Stimulated activated CD8-positive, alpha-beta memory T cell treated with anti-CD3 and anti-CD28 coated beads, Interleukin-4, amount 100 ng/mL, for 1 hour (primary cell): ENCODE measurements at places on chromosomes 1 and 21.
A peak's percentile ranks its signal among the peaks of the same experiment; 100 is the strongest.

GRCh38 chr1:203539831-203540546 is 46.0 kb downstream of the OPTC start:
- DNase-seq: no peak

- DNase-seq: no peak
Measured at GRCh38 chr1:196098000-196098399, 510.2 kb downstream of the KCNT2 start.

DNA sequence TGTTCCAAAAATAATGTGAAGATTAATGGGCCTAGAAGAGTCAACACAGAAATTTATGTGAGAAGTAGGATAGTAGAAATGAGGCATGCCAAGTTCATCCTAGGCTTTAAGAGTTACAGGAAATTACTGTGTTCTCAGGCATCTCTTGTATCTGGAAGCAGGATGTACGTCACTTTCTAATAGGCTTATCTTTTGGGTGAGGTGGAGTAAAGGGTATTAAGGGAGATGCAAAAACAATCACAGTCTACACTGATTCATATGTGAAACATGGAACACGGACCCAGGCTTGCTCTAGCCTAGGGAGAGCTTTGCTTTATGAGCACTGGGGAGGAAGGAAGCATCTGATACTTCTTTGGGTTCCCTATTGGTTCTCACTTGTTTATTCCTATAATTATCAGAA is 84.5 kb upstream of the RGS4 start:
- DNase-seq: no peak

DNA sequence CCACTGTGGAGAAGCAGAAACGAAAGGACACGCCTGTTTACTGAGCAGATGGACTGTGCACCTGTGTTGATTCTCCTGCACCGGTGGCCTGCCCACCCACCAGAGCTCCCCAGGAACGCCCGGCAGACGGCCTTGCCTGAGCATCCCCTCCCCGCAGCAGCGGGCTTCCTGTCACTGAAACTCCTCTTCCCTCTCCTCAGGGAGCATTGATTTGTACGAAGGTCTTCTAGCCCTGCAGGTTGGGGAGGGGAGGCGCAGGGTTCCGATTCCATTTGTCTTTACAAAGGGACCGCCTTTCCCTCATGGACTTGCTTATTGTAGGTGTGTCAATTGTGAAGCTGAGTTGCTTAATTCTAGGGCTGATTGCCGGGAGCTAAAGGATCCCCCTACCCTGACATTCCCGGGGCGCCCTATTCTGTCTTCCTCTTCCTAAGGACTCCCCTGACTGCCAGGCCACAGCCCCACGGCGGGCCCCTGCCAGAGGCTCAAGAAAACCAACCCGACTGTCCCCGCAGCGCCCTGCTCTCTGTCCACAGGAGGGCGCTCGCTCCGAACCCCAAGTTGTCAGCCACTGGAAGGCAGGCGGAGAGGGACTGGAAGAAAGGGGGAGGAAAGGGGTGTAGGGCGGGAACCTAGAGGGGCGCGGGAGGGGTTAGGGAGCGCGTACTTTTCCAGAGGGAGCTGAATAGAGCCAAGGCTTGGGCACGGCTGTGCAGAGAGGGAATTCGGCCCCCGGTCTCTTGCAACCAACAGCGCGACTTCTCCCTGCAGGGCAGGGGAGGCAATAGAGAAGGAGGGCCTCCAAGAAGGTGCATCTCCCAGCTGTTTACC is 2.8 kb downstream of the S100A6 start:
- DNase-seq: peak; percentile 60

GRCh38 chr1:23103001-23103889 is 65.4 kb downstream of the LUZP1 start:
- DNase-seq: no peak

- no peak for DNase-seq
Measured at GRCh38 chr1:58883037-58883887, 99.4 kb upstream of the JUN start.

DNA sequence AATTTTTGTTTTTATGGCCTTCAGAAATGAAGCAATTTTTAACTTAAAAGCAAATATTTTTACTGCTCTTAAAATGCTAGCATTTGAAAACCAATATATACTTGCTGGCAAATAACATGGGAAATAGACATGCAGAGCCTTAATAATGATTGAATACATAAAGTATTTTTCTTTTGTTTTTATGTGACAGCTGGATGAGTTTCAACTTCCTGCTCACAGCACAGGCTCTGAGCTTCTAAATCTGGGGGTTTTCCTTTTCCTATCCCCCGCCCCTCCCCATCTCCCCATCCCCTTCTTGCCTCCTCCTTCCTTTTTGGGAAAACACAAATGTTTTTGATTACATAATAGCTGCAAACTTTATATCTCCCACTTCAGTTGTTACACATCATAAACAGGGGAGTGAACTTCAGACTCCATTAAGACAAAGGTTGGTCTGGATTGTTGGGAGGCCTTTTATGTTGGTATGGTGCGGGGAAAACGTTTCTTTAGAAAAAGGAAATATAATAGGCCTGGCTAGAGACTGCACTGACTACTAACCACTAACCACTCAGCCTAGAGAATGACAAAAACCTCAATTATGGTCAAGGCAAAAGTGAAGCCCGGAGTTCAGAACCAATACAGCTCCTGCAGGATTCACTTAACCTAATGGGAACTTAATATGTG is 116.1 kb upstream of the GORAB start:
- no peak for DNase-seq

DNA sequence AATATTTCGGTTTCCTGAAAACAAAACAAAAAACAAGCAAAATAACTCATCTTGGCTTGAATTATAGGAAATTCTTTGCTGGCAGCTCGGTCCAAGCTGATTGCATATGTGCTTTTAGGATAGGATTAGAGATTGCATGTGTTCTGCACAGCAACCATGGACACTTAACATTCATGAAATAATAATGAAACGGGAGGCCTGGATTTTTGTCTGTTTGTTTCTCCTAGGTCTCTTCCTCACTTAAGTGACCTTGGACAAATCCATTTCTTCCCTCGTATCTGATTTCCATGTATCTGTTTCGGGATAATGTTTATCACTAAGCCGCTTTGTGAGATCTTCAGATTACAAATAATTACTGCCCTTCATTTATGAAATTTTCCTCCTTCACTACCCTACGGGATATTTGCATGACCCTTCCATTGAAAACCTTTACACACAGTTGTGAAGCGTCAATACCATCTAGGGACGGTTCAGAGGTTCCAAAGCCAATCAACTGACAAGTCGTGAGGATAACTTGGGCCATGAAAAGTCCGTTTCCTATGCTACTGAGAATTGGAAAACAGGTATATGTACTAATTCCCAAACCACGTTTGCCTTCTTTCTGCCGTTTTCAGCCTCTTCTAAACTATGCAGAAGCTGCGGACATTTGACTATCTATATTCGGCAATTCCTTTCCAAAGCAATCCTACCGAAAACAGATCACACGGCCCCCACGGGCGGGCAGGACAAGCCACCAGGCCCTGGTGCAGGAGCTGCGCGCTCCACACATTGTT is 1.3 kb upstream of the H3-3A start:
- no peak for DNase-seq
